ENCODE measurements at places on chromosomes 12 and 14. TPM values are rescaled to one million over a fixed set of nuclear protein-coding genes. Genes with fewer than 3 reads are reported as not detected.

Gene PDE3A
- not detected for total RNA-seq

Gene KRT5
- total RNA-seq: not detected

Gene NCOR2
- 144 TPM for total RNA-seq

Gene METTL1
- 8.5 TPM for total RNA-seq

Gene RHOJ
- not detected for total RNA-seq

Gene SRRM4
- total RNA-seq: not detected

Gene GPR137C
- total RNA-seq: 0.67 TPM

Gene IL31
- total RNA-seq: not detected

Gene VIPAS39
- 25.9 TPM for total RNA-seq

Gene CISTR
- total RNA-seq: not detected

Gene BCL11B
- total RNA-seq: 0.42 TPM

Gene RECQL
- 56.3 TPM for total RNA-seq

Gene SPRYD3
- total RNA-seq: 39.8 TPM

Gene TDRD9
- 2.4 TPM for total RNA-seq

Measured in B cell (primary cell).